ENCODE measurements at places on chromosomes 5 and 9. TPM values are rescaled to one million over a fixed set of nuclear protein-coding genes. Genes with fewer than 3 reads are reported as not detected.

DNA sequence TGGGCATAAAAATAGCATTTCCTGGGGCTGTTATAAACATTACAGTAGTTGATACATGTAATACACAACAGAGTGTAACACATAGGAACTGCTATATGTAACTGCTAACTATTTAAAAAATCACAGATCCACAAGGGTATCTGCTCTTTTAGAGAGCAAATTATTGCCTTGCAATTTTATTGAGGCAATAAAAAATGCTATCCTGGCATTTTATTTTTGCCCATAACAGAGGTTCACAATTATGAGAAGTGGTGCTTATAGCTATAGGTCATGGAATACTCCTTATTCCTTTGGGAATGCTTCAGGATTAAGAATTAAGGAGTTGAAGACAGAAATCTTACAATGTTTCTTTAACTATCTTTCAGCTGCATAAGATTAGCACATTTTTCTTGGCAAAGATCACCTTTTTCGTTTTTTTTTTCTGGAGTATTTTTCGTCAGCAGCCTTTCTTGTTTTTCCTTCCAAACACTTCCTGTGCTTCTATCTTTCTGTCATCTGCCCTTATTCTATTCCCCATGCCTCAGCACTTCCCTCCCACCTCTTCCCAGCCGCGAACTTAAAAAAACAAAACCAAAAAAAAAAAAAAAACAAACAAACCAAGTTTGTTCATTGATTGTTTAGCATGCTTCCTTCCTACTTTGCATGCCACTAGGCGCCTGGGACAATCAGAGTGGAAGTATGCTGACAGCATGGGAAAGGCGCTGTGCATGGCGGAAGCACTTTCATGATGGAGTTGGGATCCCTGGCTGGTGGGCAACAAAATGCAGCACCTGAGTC lies 264.2 kb downstream of the MAST4 start:
- no peak overlapping the region for H3K27ac ChIP-seq
- no peak overlapping the region for H3K4me3 ChIP-seq
- no peaks in the 10 kb centered on the region for H3K36me3 ChIP-seq
- H3K4me1 ChIP-seq = peaks cover 21% of the 10 kb centered on the region
- DNase-seq = peak; percentile 39
- no peaks in the 10 kb centered on the region for H3K27me3 ChIP-seq

Gene PRELID1
- total RNA-seq = 328 TPM

GRCh38 chr9:3856592-3856991 lies 330.8 kb upstream of the RFX3 start:
- no peaks in the 10 kb centered on the region for H3K36me3 ChIP-seq
- H3K4me1 ChIP-seq = no peaks in the 10 kb centered on the region
- no peaks in the 10 kb centered on the region for H3K27me3 ChIP-seq
- H3K27ac ChIP-seq = no peak overlapping the region
- no peak for DNase-seq

DNA sequence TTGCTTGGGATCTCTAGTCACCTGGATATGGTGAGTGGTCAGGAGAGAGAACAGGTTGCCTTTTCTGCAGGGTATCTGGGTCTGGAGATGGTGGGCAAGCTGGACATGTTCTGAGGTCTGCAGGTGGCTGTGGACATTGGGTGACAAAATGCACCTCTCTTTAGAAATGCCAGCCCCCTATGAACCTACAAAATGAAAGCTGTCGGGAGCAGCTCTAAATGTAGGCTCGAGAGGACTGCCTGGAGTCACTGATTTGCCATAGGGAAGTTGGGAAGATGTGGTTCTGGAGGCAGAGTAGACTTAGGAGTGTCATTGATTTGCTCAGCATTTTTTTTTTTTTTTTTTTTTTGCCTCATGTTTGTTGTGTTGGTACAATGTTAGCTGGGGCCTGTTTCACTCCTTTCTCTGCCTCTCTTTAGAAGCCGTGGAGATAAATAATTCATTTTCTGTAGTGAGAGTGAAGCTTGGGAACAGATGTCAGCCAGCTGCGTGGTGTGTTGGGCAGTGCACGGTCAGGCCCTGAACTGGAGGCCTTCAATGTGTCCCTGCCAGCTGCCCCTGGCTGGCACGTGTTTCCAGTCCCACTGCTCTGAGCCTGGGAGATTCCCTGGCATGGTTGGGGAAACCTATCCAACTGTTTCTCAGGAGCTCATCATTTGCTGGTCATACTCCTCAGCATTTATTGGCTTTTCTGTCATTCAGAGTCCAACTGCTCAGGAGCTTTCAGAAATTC lies 5.4 kb downstream of the RGS3 start:
- H3K27ac ChIP-seq = no peak overlapping the region
- H3K4me3 ChIP-seq = no peak overlapping the region
- peaks cover 13% of the 10 kb centered on the region for H3K27me3 ChIP-seq

GRCh38 chr9:4308482-4308881 lies 8.6 kb upstream of the GLIS3 start:
- H3K4me3 ChIP-seq = no peak overlapping the region
- no peaks in the 10 kb centered on the region for H3K4me1 ChIP-seq
- H3K27ac ChIP-seq = no peak overlapping the region
- H3K27me3 ChIP-seq = no peaks in the 10 kb centered on the region
- no peak for DNase-seq
- no peaks in the 10 kb centered on the region for H3K36me3 ChIP-seq

Gene TERT
- total RNA-seq = 36.2 TPM

Gene TMC1
- total RNA-seq = 0.54 TPM

GRCh38 chr9:105244734-105245028 lies 230 bp downstream of the SLC44A1 start:
- H3K4me3 ChIP-seq = peak overlapping the region; percentile 84
- H3K27me3 ChIP-seq = no peaks in the 10 kb centered on the region
- peak overlapping the region; percentile 94 for H3K27ac ChIP-seq
- DNase-seq = no peak

Gene TAS2R1
- total RNA-seq = 0.31 TPM

DNA sequence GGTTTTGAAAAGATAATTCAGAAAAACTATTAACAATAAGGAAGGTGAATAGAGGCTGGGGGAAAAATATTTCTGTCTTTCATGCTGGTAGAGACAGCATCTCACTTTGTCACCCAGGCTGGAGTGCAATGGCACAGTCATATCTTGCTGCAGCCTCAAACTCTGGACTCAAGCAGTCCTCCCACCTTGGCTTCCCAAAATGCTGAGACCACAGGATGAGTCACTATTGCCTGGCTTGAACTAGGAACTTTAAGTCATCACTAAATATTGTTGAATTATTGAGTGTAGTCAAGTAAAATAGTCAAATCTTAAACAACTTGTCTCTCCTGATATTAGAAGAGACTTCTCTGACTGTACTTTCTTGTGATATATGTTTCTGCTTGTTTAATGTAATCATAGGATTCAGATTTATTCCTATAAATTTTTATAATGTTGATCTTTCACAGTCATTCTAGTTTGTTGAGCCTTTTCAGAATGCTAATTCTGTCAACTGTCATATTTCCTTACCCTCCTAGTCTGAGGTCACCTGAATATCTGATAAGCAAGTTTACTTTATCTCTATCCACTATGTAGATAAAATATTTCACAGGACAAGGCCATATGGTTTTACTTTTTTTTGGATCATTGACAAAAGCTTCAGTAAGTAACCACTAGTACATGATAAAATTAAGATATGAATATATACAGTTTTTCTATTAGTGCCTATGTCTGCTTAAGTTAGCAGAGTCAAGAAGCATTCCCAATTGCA lies 1696.5 kb downstream of the MAT2B start:
- no peaks in the 10 kb centered on the region for H3K36me3 ChIP-seq
- no peak overlapping the region for H3K27ac ChIP-seq
- peaks cover 18% of the 10 kb centered on the region for H3K4me1 ChIP-seq
- H3K27me3 ChIP-seq = no peaks in the 10 kb centered on the region

Gene CNTNAP3B
- total RNA-seq = 1.9 TPM

Gene FOXD4
- total RNA-seq = 0.31 TPM

DNA sequence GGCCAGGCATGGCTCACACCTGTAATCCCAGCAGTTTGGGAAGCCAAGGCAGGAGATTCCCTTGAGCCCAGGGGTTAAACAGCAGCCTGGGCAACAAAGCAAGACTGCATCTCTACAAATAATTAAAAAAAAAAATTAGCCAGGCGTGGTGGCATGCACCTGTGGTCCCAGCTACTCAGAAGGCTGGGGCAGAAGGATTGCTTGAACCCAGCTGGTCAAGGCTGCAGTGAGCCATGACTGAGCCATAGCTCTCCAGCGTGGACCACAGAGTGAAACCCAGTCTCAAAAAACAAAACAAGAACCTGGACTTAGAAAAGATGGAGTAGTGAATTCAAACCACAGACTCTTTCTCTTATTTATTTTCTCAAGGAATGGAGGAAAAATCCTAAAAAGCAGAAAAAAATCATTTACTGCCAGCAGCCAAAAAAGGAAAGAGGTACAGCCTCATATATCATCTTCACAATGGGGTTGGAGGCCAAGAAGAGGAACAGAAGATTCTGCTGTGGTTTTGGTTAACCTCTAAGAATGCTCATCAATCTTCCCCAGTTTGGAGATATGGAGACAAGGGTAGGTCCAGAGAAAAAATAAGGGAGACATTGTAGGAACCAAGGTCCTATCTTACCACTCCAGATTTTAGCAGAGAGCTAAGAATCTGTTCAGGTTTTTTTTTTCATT lies 40.0 kb upstream of the MYO10 start:
- no peaks in the 10 kb centered on the region for H3K36me3 ChIP-seq
- H3K4me1 ChIP-seq = no peaks in the 10 kb centered on the region
- no peak for DNase-seq
- no peak overlapping the region for H3K4me3 ChIP-seq
- no peaks in the 10 kb centered on the region for H3K27me3 ChIP-seq

DNA sequence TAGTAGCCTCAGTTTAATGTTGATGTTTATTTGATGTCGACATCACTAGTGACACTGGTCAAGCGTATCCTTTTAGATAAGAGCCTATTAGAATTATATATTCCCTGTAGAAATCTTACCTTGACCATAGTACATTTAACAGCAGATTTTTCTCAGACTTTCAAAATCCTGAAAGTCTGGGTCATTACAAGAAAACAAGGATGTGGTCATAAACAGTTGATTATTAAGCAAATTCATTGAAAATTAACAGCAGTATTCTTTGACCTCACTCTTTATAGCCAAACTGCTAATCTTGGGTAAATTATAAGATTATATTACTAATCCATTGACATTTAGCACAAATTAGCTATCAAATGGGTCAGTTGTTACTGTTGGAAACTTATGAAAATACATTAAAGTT lies 83.4 kb downstream of the GHR start:
- 0 out of 2 replicates have a peak, but pooled peaks cover 3% of the 10 kb centered on the region for H3K4me1 ChIP-seq
- no peaks in the 10 kb centered on the region for H3K36me3 ChIP-seq
- DNase-seq = no peak

Gene PDLIM4
- total RNA-seq = 31.8 TPM

Gene NUTM2F
- total RNA-seq = 0.45 TPM

- no peak overlapping the region for H3K27ac ChIP-seq
- H3K36me3 ChIP-seq = peaks cover 5% of the 10 kb centered on the region
- no peaks in the 10 kb centered on the region for H3K27me3 ChIP-seq
- no peak for DNase-seq
Measured at GRCh38 chr9:121755581-121755980, 104.1 kb downstream of the DAB2IP start.

- H3K36me3 ChIP-seq = no peaks in the 10 kb centered on the region
- no peak overlapping the region for H3K27ac ChIP-seq
- DNase-seq = no peak
- H3K4me1 ChIP-seq = no peaks in the 10 kb centered on the region
Measured at GRCh38 chr5:28743025-28743715, 1704.8 kb upstream of the CDH9 start.

GRCh38 chr9:92917176-92917800 lies 30.0 kb upstream of the FGD3 start:
- H3K4me3 ChIP-seq = no peak overlapping the region
- H3K27me3 ChIP-seq = no peaks in the 10 kb centered on the region
- no peaks in the 10 kb centered on the region for H3K36me3 ChIP-seq
- H3K27ac ChIP-seq = no peak overlapping the region

Gene GHR
- total RNA-seq = 1.9 TPM

GRCh38 chr5:169944115-169944514 lies 36.2 kb downstream of the INSYN2B start:
- H3K27ac ChIP-seq = no peak overlapping the region
- no peaks in the 10 kb centered on the region for H3K27me3 ChIP-seq
- no peak for DNase-seq
- H3K4me1 ChIP-seq = peaks cover 9% of the 10 kb centered on the region

DNA sequence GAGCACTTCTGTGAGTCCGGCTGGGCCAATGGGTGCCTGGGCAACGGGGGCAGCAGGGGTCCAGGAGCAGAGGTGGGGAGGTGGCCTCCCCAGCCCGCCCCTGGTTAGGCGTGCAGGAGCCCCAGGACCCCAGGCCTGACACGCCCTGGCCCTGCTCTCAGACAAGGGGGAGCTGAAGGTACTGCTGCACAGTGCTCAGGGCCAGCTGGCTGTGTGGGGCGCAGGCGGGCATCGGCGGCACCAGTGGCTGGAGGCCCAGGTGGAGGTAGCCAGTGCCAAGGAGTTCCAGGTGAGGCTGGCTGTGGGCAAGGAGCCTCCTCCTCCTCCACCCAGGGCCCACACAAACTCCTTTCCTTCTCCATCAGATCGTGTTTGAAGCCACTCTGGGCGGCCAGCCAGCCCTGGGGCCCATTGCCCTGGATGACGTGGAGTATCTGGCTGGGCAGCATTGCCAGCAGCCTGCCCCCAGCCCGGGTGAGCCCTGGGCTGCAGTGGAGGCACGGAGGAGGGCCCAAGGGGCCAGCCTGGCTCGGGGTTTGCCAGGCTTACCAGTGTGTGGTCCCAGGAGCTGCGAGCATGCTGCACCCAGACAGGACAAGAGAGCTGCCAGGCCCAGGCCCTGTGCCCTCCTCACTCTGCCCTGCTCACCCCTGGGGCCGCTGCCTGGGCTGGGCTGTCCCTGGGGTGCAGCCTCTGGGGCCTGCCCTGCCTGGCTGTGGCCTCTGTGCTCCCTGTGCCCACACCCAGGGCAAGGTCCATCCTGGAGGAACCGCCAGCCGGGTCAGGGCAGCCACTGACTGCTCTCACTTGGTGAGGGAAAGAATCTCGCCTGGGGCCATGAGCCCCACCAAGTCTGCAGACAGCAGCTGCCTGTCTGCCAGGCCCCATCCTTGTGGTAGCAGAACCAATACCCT lies 7.0 kb downstream of the MAMDC4 start:
- no peak overlapping the region for H3K4me3 ChIP-seq
- H3K4me1 ChIP-seq = no peaks in the 10 kb centered on the region
- H3K27me3 ChIP-seq = no peaks in the 10 kb centered on the region

GRCh38 chr9:109097146-109097545 lies 22.6 kb downstream of the TMEM245 start:
- DNase-seq = no peak
- H3K4me1 ChIP-seq = peaks cover 48% of the 10 kb centered on the region
- H3K4me3 ChIP-seq = no peak overlapping the region
- no peaks in the 10 kb centered on the region for H3K27me3 ChIP-seq

DNA sequence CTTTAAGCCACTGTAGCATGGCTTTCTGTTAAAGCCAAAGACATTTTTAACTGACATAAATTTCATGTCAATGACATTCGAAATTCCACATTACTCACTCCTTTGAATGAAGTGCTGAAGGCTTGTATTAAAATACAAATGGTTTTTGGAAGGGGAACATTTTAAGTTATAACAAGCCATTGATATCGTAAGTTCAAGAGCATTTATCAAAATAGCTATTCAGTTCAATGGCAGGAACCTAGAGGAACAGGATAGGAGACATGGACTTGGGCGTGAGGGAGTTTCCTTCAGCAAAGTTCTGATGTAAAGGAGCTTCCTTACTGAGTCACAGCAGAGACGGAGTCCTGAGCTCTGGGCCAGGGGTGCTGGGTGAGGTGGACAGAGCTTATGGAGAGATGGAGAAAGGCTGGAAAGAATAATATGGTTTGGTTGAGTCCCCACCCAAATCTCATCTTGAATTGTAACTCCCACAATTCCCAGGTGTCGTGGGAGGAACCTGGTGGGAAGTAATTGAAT lies 631.8 kb downstream of the BNC2 start:
- no peaks in the 10 kb centered on the region for H3K36me3 ChIP-seq
- no peak overlapping the region for H3K27ac ChIP-seq
- no peaks in the 10 kb centered on the region for H3K4me1 ChIP-seq
- H3K4me3 ChIP-seq = no peak overlapping the region
- no peaks in the 10 kb centered on the region for H3K27me3 ChIP-seq
- DNase-seq = no peak

Gene DAB2
- 8.4 TPM for total RNA-seq

Measured in GM23338 (cell line).